Suprapubic skin (tissue), 4 donors: ENCODE measurements at places on chromosomes 12 and 14. TPM values are rescaled to one million over a fixed set of nuclear protein-coding genes. Genes with fewer than 3 reads are reported as not detected.

The TSPAN19 gene
- total RNA-seq, result not detected

The VRTN gene
- total RNA-seq, result 0.17 TPM

- no peaks in the 10 kb centered on the region for H3K36me3 ChIP-seq
- no peak for DNase-seq
- no peaks in the 10 kb centered on the region for H3K27me3 ChIP-seq
These were observed 199.6 kb upstream of the CNOT2 start for GRCh38 chr12:70043490-70044138.

GRCh38 chr12:608413-608812, 54.8 kb downstream of the NINJ2 start:
- H3K27ac ChIP-seq, result no peak overlapping the region
- no peaks in the 10 kb centered on the region for H3K36me3 ChIP-seq
- no peak overlapping the region for H3K4me3 ChIP-seq
- H3K27me3 ChIP-seq, result no peaks in the 10 kb centered on the region

DNA sequence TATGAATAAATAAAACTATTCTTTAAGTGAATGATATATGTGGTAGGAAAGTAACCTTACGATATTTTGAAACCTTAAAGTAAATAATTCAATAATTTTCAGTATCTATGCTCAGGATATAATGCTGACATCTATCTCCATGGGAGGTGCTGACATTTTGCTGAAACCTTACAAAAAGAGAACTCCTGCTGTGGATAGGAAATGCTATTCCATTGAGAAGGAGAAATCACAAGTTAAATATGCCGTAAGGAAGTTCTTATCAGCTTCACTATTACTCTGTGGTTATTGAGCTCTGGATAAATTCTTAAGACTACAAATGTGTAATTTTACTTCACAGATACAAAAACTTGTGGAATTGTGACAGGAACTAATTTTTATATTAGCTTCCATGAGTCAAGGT, 722.1 kb downstream of the TMTC2 start:
- no peaks in the 10 kb centered on the region for H3K36me3 ChIP-seq
- DNase-seq, result no peak
- no peak overlapping the region for H3K27ac ChIP-seq
- no peak overlapping the region for H3K4me3 ChIP-seq
